ENCODE measurements at places on chromosomes 16 and 17. TPM values are rescaled to one million over a fixed set of nuclear protein-coding genes. Genes with fewer than 3 reads are reported as not detected.

The WNT9B gene
- not detected for total RNA-seq

DNA sequence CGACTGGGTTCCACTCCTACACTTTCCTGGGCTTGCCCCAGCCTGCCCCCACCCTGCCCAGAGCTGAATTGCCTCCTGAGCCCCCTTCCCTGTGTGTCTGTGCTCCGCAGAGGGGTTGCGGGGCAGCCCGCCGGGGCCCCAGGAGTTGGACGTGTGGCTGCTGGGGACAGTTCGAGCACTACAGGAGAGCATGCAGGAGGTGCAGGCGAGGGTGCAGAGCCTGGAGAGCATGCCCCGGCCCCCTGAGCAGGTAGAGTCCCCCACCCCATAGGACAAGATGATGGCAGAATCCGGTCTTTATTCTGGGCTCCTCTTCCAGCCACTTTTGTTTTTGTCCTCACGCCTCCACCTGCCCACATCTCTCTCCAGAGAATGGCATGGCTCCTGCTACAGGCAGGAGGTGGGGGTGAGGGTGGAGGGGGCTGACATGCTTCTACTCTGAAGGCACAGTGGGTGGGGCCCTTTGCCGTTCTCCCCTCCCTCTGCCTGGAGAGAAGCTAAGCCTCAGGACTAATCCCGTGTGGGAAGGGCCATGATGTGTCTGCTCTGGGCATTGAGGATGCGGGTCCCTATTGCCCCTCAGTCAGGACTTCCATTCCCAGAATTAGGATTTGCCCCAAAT is 3.5 kb downstream of the ACBD4 start:
- no peak for DNase-seq

The MRM3 gene
- total RNA-seq, result 23.8 TPM

The SOX8 gene
- total RNA-seq, result 1.4 TPM

- DNase-seq, result no peak
These were observed 500 bp downstream of the COX6A2 start for GRCh38 chr16:31427441-31428278.

- no peak for DNase-seq
These were observed 98.5 kb downstream of the TNFRSF13B start for GRCh38 chr17:16873174-16874035.

The HP gene
- 1,998 TPM for total RNA-seq

- no peak for DNase-seq
These were observed 1.6 kb upstream of the FOXJ1 start for GRCh38 chr17:76142585-76143041.

The SPEM1 gene
- not detected for total RNA-seq

DNA sequence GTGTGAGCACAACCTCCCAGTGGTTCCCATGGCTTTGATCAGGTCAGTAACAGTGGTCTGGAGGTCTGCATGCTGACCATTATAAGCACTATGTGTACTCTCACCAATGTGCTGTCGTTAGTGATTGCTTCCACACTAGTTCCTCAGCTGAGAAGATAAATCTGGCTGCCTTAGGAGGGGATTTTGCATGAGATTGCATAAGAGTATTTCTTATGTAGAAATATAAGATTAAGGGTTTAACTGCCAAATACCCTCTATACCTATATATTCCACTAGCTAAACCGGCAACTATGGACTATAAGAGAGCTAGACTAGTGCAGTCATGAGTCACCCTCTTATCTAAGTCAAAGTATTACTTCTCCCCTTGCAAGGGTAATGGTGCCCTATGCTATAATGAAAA is 580.2 kb downstream of the CDH11 start:
- no peak for DNase-seq

DNA sequence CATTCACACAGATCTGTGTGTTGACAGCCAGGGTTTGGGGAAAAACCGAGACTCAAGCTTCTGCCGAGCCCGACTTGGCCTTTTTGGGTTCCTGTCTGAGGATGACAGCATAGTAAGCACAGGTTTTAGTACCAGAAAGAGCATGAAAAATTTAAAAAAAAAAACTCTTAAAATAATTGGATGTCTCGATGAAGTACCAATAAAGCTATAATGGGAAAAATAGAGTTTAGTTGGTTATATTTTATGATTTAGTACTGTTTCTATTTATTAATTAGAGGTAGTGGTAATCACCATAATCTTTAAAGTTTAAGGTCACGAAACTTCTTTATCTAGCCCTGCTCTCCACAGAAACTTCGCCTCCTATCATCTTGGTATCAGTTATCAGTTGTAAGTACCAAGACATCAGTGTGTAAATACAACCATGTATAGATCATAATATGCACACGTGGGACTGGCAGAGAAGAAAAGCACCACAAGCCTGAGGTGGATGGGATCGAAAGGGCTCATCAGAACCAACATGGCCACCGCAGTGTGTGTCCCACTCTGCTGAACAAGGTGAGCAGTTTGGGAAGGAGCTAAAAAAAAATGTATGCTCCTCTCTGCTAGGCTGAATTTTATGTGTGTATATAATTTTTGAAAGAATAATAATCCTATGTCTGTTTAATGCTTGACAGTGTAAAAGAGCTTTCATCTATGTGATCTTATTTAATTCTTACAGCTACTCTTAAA is 14.4 kb upstream of the EEF2K start:
- DNase-seq, result no peak

The NPIPA8 gene
- total RNA-seq, result not detected

The ERBB2 gene
- total RNA-seq, result 14.3 TPM

DNA sequence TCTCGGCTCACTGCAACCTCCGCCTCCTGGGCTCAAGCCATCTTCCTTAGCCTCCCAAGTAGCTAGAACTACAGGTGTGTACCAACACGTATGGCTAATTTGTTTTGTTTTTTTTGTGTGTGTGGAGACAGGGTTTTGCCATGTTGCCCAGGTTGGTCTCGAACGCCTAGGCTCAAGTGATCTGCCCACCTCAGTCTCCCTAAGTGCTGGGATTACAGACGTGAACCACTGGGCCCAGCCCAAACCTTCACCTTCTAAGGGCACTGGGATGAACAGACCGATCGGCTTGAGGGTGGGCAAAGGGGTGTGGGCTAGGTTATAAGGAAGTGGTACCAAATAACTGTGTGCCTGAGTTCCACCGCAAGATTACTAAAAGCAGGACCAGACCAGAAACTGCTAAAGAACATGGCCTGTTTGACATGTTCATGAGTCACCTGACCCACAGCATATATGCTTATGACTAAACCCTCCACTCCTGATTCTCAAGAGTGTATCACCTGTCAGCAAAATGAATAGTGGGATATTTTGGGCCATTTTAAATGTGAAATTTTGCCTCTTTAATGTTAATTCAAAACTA is 8.1 kb downstream of the TMEM97 start:
- DNase-seq, result no peak

DNA sequence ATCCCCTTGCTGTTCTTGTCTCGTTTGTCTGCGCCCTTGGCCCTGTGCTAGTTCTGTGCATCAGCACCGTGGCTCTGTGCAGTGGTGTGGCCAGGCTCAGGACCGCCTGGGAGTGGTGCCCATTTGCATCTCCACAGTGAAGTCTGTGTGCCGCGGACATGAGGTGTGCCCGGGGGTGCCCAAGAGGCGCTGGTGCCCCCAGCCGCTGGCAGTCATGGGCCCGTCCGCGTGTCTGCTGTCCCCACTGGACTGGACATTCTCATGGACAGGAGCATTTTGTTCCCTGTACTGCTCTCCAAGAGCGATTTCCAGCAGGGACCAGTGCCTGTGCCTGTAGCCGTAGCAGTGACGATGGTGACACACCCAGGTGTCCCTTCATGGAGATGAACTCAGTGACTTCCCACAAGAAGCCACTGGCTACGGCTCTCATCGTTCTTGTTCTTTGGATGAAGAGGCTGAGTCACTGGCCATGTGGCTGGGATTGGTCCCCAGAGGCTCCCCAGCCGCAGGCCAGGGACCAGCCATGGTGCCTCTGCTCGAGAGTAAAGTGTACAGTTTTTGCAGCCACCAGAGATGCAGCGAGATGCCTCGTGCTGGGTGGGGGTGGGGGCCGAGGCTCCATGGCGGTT is 13.0 kb upstream of the MC1R start:
- DNase-seq, result no peak

DNA sequence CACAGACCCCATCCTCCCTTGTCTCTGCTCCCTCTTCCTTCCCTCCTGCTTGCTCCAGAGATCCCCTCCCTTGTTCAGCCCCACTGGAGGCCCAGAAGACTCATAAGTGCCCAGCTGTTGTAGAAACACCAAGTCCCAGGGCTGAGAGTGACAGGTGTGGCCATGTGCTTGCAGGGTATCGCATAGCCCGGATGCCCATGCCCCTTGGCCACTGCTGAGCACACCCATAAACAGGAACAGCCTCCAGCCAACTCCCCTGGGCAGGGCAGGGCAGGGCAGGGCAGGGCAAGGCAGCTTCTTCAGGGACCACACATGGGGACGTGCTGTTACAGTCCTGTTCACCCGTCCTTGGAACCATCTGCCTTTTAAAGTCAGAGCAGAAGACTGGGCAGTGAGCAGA is 2.0 kb downstream of the CACNG1 start:
- no peak for DNase-seq

The TBC1D10B gene
- 25.4 TPM for total RNA-seq

DNA sequence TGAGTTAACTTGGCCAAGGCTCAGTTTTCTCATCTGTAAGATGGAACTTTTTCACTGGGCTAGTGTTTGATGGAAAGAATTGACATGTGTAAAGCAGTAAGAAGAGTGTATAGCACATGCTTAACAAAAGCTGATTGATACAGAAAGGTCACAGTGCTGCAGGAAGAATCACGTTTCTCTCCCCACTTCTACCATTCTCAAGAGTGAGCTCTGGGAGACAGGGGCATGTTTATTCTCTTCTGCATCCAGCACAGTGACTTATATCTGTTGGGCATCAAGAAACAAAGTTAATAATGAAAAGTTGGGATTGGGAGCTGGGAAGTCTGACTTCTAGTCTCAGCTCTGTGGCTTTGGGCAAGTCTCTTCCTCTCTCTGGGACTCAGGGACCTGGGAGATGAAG is 55.3 kb downstream of the IRX3 start:
- DNase-seq, result no peak

DNA sequence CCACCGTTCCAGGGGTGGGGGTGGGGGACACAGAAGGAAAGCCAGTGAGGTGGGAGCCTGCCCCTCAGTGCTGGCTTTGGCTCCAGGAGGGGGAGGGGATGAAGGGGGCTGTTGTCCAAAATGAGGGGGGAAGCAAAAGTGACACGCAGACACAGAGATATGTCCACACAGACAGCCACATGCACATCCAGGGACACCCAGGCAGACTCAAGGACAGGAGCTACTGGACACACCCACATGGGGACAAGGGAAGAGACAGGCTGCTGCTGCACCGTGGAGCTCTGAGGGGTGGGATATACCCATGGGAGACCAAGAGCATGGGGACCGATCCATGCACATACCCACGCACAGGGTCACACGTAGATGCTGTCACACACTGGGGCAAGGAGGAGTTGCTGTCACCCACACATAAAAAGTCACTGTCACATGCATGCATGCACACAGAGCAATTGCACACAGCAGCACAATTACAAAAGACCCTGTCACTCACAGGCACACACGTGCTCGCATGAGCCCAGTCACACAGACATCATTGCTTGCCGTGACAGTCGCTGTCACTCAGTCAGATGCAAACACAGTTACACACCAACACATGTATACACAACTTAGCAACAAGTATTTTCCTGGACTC is 1.3 kb downstream of the THRA start:
- DNase-seq, result no peak

The PLA2G10 gene
- total RNA-seq, result not detected

The SLC5A11 gene
- total RNA-seq, result 0.28 TPM

- no peak for DNase-seq
These were observed 28.0 kb downstream of the DCUN1D3 start for GRCh38 chr16:20871941-20872815.

DNA sequence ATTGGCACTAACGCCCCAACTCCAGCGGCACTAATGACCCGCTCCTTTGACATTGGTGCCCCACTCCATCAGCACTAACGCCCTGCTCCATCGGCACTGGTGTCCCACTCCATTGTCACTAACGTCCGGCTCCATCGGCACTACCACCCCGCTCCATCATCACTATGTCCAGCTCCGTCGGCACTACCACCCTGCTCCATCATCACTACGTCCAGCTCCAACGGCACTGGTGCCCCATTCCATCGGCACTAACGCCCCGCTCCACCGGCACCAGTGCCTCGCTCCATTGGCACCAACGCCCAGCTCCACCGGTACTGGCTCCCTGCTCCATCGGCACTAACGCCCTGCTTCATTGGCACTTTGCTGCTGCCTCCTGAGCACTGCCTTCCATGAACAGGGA is 7.5 kb downstream of the ZNF213 start:
- no peak for DNase-seq

GRCh38 chr17:64520359-64520758 is 13.6 kb downstream of the CEP95 start:
- DNase-seq, result no peak

DNA sequence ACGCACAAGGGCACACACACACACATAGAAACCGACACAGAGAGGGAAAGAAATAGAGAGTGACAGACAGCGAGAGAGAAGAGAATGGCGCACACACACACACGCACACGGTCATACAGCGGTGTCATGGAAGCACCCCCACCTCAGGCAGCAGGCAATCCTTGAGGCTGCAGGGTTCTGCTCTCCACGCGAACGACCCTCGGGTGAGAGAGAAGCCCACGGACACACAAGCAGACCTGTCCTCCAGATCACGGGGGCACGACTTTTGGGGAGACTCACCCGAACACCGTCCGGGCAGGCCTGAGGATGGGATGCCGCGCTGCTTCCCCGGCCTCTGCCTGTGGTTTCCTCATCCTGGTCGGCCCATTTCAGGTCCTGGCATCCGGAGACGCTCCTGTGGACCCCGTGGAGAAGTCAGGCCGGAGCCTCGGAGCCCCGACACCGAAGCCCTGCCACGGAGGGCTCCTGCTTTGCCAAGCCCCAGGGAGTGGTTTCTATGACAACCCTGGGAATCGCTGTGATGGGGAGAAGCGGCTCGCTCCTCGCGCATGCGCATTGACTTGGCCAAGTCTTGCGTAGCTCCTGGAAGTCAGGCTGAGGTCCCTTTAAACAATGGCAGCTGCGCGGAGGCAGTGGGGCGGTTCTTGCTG is 118.2 kb upstream of the KCNJ18 start:
- DNase-seq, result no peak

- DNase-seq, result no peak
These were observed 231.3 kb downstream of the HAPSTR1 start for GRCh38 chr16:9322769-9323168.

The MFSD6L gene
- not detected for total RNA-seq

DNA sequence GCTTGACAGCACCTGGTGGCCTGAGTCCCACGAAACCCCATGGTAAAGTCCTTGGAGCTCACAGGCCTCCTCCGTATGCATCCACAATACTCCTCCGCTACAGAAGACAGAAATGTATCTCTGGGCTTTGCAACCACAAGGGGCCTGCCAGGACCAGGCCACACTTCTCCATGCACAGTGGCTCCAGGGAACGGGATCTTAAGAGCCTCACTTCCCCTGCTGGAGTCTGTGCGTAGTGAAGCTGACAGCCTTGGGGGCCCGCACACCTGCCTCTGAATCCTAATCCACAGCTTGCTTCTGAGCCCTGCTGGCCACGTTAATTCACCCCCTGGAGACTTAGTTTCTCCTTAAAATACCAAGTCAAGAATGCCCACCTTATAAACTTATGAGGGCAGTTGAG is 125.7 kb downstream of the COPRS start:
- DNase-seq, result no peak

DNA sequence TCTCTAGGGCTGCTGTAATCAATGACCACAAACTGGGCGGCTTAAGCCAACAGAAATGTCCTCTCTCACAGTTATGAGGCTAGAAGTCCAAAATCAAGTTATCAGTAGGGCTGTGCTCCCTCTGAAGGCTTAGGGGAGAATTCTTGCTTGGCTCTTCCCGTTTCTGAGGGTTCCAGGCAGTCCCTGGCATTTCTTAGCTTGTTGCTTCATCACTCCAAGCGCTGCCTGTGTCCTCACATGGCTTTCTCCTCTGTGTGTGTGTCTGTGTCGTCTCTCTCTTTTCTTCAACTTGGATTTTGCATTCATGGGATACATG is 13.7 kb upstream of the CDC42EP4 start:
- no peak for DNase-seq
